ENCODE measurements at places on chromosomes 7 and 10.

- DNase-seq: no peak
Observed at GRCh38 chr10:79329529-79329928, 17.7 kb upstream of the PPIF start.

DNA sequence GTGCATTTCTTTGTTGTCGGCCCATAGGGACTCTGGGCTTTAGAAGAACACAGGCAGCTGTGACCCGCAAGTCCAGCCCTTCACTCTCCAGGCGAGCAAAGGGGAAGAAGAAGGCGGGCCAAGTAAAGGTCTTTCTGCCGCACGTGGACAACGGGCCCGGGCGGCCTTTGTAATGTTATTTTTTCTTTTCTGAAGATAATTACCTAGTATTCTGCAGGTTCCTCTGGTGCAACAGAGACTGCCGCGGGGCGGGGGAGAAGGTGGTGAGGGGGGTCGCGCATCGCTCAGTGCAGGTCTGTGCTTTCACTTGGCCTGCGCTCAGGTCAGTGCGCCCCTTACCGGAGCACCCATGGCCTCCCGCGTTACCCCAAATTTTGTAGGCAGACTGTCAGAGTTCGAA, 7.1 kb upstream of the TBX20 start:
- no peak for DNase-seq

GRCh38 chr7:99030951-99031350, 113.0 kb downstream of the SMURF1 start:
- DNase-seq: no peak

DNA sequence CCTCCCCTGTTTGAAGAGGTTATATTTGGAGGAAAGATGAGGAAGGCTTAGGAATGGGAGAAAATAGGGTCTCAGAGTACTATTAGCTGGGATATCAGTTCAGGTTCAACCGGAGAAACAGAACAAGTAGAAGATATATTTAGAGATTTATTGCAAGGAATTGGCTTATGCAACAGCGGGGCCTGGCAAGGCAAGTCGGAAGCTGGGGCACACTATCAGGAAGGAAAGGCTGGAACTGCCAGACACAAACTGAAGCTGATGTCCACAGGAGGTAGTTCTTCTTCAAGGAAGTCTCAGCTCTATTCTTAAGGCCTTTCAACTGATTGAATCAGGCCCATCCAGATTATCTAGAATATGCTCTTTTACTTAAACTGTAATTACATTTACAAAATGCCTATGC, 939.6 kb upstream of the C7orf33 start:
- DNase-seq: no peak

DNA sequence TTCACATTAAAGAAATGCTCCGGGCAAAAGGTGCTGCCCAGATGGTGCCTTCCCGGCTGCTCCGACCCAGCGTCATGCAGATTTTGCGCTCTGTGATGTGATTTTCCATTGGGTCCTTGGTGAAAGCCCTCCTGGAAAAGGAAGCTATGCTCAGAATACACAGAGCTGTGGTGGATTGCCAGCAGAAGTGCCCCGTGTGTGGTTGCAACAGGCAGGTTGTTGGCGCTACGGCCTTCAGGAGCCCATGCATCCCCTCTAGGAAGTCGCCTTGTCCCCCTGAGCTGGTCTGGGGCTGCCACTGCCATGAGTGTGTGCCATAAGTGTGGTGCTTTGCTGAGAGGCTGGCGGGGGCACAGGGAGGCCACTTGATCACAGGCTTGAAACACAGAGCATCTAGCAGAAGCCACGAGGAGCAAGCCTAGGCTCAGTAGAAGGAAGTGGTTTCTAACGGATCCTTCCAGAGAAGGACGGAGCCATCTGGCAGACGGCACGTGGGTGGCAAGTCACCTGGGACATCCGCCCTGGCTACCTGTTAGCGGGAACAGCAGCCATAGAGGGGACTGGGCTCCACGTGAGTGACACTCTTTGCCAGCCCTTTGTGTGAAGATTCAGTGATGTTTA, 210.9 kb downstream of the CUX1 start:
- no peak for DNase-seq
